Activated T-helper 2 cell treated with anti-CD3 and anti-CD28 coated beads, Interferon-gamma antibody, Interleukin-2, Interleukin-4, amounts not matched to agents 10 μg/mL and 5 μg/mL and 100 μg/mL, durations not matched to agents 14 hours and 24 hours and 36 hours (primary cell): ENCODE measurements at places on chromosomes 6 and 20. TPM values are rescaled to one million over a fixed set of nuclear protein-coding genes. Genes with fewer than 3 reads are reported as not detected.

METTL24 gene
- not detected in 2 replicates for total RNA-seq

- H3K27ac ChIP-seq = no peak overlapping the region
- DNase-seq = no peak
- peaks cover 75% of the 10 kb centered on the region for H3K27me3 ChIP-seq
- H3K4me1 ChIP-seq = peaks cover 29% of the 10 kb centered on the region
Measured at GRCh38 chr6:99612551-99613408, 6.1 kb downstream of the PRDM13 start.

DNA sequence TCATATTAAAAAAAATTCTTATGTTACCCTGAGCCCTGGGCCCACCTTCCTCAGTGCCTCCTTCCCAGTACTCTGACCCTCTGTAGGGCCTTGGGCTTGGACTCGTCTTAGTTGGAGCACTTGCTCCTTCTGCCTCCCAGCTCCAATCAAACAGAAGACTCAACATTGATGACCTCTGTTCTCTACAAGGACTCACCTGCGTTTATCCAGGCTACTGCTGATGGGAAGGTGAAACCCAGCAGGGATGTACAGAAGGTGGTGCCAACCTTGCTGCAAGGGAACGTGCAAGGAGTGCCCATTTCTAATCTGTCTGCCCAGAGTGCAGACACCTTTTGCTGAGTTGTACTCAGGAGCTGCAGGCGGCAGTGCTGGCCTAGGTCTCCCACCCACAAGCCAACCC, 38.9 kb downstream of the FYN start:
- H3K4me1 ChIP-seq = peaks cover 83% of the 10 kb centered on the region
- H3K27me3 ChIP-seq = no peaks in the 10 kb centered on the region
- DNase-seq = no peak
- H3K36me3 ChIP-seq = peaks cover 76% of the 10 kb centered on the region

DNA sequence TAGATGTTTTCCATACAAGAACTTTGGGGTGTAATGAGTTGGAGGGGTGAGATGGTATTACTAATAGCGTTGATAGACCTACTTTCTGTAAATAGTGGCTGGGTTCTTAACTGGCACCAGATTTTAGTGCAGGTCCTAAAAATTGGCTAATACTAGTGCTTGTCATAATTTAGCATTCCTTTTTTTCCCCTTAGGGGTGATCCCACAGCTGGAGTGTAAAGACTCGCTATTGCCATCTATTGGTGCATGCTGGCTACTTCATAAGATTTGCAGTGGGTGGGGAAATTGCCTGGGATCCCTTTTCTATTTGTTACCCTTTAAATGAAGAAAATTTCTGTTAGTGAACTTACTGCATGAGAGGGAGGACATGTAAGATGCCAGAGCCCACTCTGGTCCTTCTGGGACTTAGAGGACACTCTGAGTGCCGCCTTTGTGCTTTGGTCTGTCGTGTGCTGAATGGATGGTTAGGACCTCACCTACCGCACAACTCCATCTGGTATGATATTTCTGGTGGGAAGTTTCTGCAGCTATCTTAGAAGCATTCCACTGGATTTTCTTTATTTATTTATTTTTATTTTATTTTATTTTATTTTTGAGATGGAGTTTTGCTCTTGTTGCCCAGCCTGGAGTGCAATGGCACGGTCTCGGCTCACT, 195.5 kb downstream of the JARID2 start:
- DNase-seq = peak; percentile 22
- no peaks in the 10 kb centered on the region for H3K27me3 ChIP-seq
- H3K4me1 ChIP-seq = peaks cover 66% of the 10 kb centered on the region
- no peak overlapping the region for H3K4me3 ChIP-seq
- H3K27ac ChIP-seq = peak overlapping the region; percentile 38

WFDC13 gene
- total RNA-seq = not detected in 2 replicates

TFEB gene
- total RNA-seq = 11.2 and 13.4 TPM in 2 replicates

- peaks cover 4% of the 10 kb centered on the region for H3K27me3 ChIP-seq
- no peak overlapping the region for H3K4me3 ChIP-seq
- no peak for DNase-seq
- H3K36me3 ChIP-seq = peaks cover 21% of the 10 kb centered on the region
- no peaks in the 10 kb centered on the region for H3K4me1 ChIP-seq
Measured at GRCh38 chr6:136129365-136129764, 120.7 kb downstream of the MTFR2 start.

MYBL2 gene
- 85.4 and 88.6 TPM in 2 replicates for total RNA-seq

NOTCH4 gene
- total RNA-seq = 0.48 and 0.52 TPM in 2 replicates

DNA sequence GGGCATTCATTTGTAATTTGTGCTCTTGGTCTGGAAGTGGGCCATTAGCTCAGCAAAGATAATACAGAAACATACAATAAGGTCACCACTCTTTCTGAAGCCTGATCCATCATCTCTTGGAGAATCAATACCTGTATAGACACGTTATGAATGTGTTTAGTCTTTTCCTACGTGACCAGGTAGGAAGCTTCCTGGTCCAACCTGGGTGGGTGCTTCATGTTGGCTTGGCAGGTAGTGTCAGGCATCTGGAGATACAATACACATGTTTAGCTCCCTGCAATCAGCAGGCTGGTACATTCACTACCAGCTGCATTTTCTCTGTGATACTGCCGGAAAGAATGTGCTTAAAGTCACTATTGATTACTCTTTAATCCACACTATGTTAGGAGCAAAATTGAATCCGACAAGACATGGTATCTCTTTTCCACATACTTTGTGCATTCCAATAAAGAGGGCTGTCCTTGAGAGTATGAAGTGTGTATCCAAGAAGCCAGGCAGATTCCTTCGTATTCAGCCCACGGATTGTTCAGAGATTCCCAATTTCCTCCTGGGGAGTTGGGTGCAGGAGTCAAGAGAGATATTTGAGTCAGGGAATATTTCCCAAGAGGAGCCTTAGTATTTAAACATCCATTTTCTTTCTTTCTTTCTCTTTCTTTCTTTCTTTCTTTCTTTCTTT, 49.9 kb upstream of the RANBP9 start:
- H3K36me3 ChIP-seq = peaks cover 5% of the 10 kb centered on the region
- peaks cover 38% of the 10 kb centered on the region for H3K4me1 ChIP-seq
